Foreskin melanocyte (primary cell): ENCODE measurements at places on chromosomes 2 and 18.

DNA sequence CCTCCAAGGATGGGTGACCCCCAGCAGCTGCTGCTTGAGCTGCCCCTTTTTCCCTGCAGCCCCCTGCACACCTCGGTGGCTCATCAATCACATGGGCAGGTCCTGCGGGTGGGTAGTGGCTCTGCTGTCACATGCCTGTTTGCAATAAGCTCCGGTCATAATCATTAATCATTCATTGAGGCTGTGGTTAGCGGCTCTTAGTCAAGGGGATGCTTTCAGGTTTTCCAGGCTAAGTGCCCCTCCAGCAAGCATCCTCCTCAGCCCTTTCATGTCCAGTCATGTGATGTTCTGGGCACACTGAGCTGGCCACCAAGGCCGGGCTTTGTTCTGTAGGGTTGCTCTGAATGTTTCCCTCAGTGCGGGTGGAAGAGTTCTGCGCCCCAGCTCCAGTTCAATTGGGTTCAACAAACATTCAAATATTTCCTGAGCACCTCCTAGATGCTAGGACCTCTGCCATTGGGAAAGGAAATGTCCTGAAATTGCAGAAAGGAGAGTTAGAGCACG is 96.4 kb upstream of the LDAH start:
- DNase-seq, result no peak

DNA sequence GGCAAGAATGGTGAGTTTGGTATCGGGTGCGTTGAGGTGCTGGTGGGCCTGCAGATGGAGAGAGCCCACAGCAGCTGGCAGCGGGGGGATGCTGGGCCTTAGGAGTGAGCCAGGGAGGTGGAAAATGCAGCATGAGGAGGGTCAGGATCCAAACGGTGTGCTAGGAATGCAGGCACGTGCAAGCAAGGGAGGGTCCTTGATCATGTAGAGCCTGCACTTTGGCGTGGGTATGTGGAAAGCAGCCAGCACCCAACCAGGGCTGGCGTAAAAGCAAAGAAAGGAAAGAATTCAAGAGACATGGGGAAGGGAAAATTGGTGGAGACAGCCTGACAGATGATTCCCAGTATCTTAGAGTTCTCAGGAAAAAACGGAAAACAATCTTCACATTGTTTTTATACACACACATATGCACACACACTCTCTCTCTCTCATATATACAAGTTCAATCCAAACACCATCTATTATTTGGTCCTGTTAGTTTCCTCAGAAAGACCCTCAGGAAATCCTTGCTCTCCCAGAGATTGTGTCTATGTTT is 46.3 kb downstream of the LTBP1 start:
- peak; percentile 75 for DNase-seq

DNA sequence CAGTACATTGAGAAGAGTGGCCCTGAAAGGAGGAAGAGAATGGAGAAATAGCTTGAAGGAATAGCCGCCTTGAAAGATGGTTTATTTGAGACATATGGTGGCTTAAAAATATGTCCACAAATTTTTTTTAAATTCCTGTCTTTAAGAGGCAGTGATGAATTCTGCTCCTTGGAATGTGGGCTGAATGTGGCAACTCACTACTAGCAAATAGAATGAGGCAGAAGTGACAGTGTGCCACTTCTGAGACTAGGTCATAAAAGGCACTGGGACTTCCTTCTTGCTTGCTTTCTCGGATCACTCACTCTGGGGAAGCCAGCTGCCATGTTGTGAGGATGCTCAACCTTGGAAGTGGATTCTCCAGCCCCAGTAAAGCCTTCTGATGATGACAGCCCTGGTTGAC is 67.0 kb downstream of the FAM161A start:
- no peak for DNase-seq

DNA sequence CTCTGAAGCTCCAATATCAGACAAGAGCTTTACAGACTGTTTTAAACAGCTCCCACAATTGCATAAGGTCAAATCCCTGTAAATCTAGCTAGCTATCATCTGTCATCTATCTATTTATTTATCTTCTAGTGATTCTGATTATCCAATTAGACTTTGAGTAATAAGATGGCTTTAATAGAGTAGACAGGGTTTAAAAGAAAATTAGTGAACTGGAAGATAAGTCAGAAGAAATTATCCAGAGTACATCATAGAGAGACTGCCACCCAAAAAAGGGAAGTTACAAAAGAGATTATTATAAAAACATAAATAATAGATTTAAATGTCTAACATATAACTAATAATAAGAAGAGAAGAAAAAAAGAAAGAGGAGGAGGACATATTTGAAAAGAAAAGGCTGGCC is 8.0 kb upstream of the ZC3H8 start:
- no peak for DNase-seq
